ENCODE measurements at places on chromosomes 13 and 19. TPM values are rescaled to one million over a fixed set of nuclear protein-coding genes. Genes with fewer than 3 reads are reported as not detected.

GRCh38 chr13:60720590-60720989, 323.6 kb downstream of the TDRD3 start:
- DNase-seq: no peak

DNA sequence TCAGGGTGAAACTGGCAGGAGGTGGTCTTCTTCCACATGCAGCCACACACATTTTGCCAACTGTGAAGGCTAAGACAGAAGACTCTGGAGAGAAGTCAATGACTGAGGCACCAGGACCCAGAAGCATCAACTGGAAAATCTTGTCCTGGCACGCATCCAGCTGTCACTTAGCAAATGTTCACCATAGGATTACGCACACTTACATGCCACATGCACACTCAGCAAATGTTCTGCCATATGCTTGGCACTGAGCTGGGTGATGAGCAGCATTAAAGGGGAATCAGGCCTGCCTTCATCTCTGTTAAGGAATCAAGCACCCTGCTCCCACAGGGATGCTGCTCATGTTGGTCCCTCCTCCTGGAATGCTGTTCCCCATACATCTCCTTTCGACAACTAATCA, 5.1 kb downstream of the ZNF599 start:
- no peak for DNase-seq

DNA sequence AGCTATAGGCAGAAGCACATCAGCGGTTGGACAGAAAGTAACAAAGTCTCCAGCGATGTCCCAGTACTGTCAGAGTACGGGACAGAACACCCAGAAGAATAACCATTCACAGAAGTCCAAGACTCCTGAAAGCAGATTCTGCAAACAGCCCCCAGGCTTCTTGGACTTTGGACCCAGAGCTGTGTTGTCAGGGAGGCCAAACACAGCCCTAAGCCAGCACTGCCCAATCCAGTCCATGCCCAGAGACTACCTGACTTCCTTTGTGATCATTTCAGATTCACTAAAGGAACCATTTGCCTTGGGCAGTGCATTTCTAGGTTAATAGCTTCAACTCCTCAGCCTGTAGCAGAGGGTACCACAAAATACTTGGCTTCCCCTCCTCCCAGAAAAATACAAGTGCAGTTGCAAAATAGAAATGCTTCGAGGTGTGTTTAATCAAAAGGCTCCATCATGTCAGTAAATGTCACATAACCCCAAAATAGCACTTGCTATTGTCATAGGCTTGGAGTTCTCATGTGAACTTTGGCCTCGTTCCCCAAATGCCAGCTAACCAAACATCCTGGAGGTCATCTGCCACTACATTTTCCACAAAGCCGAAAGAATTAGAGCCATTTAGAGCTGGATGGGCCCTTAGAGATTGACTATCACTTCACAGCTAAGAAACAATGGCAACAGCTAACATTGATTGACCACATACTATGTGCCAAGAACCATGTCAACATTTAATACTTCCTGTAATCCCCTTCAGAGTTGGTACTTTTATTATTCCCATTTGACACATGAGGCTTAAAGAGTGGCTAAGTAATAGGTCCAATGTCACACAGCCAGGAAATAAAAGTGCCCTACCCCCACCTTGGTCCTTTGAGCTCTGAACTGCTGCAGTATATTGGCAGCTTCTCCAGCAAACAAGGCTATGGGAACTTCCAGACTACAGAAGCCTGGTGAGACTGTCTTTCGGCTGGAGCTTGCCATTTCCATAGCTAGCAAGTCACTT, 329.9 kb downstream of the FOXO1 start:
- no peak for DNase-seq

- DNase-seq: no peak
Measured at GRCh38 chr13:73040968-73041596, 17.7 kb upstream of the KLF5 start.

DNA sequence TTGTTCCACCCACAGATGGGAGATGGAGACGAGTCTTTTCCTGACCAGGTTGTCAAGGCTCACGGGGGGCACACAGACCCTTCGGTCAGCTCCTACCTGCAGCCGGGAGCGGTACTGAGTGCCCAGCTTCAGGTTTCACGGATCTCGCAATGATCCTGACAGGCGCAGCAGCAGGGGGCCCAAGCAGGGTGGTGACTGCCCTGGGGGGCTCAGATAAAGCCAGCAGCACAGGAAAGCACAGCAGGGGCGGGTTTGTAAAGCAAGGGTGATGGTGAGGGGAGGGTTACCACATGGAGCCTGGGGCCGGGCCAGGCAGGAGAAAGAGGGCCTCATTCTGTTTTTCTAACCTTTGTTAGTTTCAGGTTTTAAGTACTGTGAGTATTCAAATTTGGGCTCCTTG, 41.7 kb upstream of the ATP11A start:
- DNase-seq: no peak

The TSPAN16 gene
- not detected for polyA plus RNA-seq
